ENCODE measurements at places on chromosomes 6 and 20.

GRCh38 chr6:85672050-85672449 lies 29.4 kb upstream of the SYNCRIP start:
- DNase-seq, result no peak

- no peak for DNase-seq
These were observed 25.6 kb upstream of the ADGRF4 start for GRCh38 chr6:47672816-47673215.

DNA sequence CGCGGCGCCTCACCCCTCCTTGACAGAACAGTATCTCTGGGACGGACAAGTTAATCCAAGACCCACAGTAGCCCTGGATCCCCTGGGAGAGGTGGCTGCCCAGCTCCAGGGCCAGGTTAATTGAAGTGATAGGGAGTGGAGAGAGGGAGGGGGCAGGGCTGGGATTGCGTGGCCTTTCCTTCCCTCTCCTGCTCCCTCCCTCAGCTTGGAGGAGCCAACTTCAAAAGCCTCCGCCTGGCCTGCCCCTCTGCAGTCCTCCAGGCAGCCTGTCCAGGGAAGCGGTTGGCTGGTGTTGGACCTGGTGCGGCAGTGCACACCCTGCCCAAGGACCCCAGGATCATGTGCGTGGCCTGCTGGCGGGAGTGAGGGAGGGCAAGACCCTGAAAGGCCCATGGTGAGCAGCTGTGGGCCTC lies at the start of gene C20orf204:
TSS of gene C20orf204 (plus strand) at position 250 of the 413 bp plus-strand sequence. CDS start at position 392, 142 bp downstream.
- DNase-seq, result no peak

- no peak for DNase-seq
These were observed 53.5 kb upstream of the DEK start for GRCh38 chr6:18317850-18318249.

GRCh38 chr20:9218531-9218961 lies 149.7 kb downstream of the PLCB4 start:
- no peak for DNase-seq

GRCh38 chr6:110476046-110476849 lies at the start of gene SLC22A16:
Gene SLC22A16 (minus strand): TSS chr6:110476613. CDS start chr6:110476574, 39 bp downstream.
- DNase-seq, result no peak

DNA sequence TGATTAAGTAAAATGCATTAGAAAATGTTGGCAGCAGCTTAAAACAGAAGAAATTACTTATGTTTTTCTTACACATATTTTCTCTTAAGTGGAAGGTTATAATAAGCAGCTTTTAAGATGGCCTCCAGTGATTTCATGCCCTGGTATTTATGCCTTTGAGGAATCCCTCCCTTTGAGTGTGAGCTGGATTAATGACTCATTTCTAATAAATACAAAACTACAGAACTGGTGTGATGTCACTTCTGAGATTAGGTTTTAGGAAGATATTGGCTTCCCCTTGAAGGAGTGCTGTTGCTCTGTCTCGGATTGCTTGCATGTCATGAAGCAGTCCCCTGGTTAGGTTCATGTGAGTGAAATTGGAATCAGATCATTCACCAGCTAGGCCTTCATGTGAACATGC lies 143.2 kb upstream of the EPHA7 start:
- no peak for DNase-seq
